Activated CD4-positive, alpha-beta T cell treated with anti-CD3 and anti-CD28 coated beads for 36 hours (primary cell): ENCODE measurements at places on chromosomes 7 and 10.

DNA sequence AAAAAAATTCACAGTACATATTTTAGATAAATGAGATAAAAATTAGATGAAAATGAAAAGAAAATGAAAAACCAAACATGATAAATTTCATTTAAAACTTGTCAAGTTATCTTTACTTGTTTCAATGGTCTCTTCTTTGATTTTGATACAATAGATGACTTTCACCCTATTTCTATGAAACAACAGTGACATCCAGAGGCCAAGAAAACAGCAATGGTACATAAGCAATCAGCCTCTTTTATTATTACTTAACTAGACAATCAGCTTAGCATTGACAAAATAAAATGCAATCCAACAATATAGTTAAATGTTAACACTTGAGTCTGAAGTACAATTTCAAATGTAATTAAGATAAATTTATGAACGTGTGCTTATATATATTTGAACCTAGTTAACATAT, 74.8 kb upstream of the GPR37 start:
- H3K27ac ChIP-seq: no peak overlapping the region
- DNase-seq: no peak
- no peaks in the 10 kb centered on the region for H3K27me3 ChIP-seq
- H3K36me3 ChIP-seq: peaks cover 18% of the 10 kb centered on the region
- no peak overlapping the region for H3K4me3 ChIP-seq

DNA sequence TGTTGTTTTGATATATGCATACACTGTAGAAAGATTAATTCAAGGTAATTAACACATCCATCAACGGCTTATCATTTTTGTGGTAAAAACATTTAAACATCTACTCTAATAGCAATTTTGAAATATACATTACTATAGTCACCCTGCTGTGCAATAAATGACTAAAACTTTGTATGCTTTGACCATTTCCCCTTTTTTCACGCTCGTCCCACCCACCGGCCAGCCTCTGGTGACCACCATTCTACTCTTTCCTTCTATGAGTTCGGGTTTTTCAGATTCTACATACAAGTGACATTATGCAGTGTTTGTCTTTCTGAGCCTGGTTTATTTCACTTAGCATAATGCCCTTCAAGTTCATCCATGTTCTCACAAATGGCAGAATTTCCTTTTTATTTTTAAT, 21.3 kb downstream of the CYCS start:
- no peaks in the 10 kb centered on the region for H3K4me1 ChIP-seq
- no peak overlapping the region for H3K27ac ChIP-seq
- H3K4me3 ChIP-seq: no peak overlapping the region
- DNase-seq: no peak
- peaks cover 2% of the 10 kb centered on the region for H3K27me3 ChIP-seq

- DNase-seq: no peak
- no peaks in the 10 kb centered on the region for H3K27me3 ChIP-seq
- H3K4me3 ChIP-seq: no peak overlapping the region
- peaks cover 7% of the 10 kb centered on the region for H3K36me3 ChIP-seq
These were observed 61.5 kb downstream of the HECTD2 start for GRCh38 chr10:91471602-91472001.

DNA sequence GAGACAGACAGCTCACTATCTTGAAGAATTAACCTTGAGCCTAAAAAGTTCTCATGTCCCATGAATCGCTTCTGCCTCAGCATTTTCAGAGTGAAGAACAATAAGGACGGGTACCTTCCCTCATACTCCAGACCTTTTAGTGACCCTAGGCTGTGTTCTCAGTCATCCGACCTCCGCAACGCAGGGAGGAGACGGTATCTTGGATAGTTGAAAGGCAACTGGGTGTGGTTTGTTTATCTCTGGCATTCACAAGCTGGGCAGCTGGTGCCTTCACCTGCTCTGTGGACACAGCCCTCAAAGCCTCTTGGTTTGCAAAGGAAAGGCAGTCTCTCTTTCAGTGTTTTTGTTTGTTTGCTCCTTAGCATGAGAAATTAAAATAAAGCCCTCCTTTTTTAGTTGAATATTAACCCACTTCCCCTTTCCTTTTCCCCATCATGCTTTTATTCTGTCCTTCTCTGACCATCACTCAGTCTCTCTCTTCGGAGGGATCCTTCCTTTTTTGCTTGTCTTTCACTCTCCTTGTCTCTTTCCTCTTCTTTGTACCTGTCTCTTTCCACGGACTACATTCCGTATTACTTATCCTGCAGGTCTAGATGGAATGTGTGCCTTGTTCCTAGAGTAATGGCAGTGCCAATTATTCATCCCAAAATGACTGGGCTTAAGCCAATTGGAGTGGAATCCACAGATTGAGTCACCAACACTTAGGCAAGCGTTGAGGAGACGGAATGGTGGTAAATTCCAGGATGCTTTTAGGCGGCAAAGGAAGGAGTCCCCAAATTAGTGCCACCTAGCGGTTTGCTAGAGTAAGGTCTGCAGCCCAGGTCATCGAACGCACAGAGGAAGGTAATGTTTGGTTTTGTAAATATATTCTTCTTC, 45.8 kb downstream of the PRR15 start:
- no peak overlapping the region for H3K27ac ChIP-seq
- no peaks in the 10 kb centered on the region for H3K4me1 ChIP-seq
- H3K27me3 ChIP-seq: peaks cover 2% of the 10 kb centered on the region
- no peak for DNase-seq
- no peaks in the 10 kb centered on the region for H3K36me3 ChIP-seq

DNA sequence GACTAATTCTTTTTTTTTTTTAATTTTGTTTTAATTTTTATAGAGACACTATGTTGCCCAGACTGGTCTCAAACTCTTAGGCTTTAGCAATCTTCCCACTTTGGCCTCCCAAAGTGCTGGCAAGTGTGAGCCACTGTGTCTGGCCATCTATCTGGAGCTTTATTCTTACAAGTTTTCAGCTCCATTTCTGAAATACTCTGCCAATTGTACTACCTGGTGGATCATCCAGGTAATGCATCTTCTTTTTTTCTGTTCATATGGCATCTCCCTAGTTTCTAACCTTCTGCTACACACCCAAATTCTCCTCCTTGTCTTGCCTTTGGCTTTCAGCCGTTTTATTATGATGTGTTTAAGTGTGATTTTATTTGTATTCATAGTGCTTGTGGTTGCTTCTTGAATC, 40.2 kb downstream of the ZNF365 start:
- H3K27ac ChIP-seq: no peak overlapping the region
- no peaks in the 10 kb centered on the region for H3K36me3 ChIP-seq
- H3K4me1 ChIP-seq: no peaks in the 10 kb centered on the region
- H3K4me3 ChIP-seq: no peak overlapping the region
- no peak for DNase-seq
